Activated CD4-positive, alpha-beta T cell treated with anti-CD3 and anti-CD28 coated beads for 24 hours (primary cell): ENCODE measurements at places on chromosomes 7 and 10.

GRCh38 chr7:134752006-134752760 is 27.3 kb upstream of the CALD1 start:
- DNase-seq: no peak

DNA sequence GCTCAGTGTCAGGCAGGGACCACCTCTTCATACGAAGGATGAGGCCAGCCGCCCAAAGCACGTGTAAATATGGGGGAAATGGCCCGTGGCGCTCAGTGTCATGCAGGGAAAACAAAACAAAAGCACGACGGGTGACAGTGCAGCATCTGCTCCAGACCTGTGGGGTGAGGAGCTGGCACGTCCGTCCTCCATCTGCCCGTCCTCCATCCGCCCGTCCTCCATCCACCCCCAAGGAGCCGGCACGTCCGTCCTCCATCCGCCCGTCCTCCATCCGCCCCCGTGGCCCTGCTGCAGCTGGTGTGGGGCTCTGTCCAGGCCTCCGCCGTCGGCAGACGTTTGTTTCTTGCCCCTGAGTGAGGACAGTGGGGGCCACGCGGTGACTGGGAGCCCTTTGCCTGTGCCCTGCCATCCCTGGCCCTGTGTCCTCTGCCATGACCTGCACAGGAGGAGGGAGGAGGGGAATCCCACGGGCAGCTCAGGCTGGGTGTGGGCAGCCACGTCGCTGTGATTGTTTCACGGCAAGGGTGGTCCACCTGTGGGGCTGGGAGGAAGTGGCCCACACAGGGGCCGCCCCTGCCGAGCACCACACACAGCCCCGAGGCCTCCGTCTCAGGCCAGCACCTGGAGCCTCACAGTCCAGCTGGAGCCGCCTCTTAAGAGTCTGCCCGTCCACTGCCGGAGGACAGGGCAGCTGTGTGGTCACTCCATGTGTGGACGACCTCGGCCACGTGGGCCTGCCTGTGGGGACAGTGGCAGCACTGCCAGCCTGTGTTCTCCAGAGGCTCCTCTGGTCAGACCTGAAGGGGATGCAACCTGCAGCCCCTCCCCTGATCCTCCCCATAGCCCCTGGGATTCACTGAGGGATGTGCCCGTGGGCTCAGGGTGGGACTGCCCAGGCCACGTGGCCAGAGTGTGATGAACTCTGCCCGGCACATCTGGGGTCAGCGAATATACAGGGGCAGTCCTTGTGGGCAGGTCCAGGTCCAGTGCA is 38.2 kb upstream of the DPYSL4 start:
- DNase-seq: no peak

DNA sequence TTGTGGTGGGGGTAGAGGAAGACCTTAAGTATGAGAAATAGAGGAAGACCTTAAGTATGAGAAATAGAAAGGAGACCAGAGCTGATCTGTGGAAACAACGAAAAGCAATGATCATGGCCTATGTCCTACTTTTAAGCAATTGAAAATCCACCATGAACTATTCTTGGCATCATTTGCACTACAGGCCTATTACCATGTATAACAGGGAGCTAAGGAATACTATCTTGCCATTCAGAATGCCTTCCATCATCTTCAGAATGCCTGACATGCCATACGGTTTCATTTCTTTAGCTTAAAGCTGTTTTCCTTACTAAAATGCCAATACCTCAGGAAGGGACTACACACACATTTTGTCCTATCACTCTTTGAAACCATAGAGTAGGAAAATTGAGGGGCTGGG is 127.0 kb downstream of the CALCR start:
- DNase-seq: no peak

- DNase-seq: no peak
Measured at GRCh38 chr7:19508124-19508523, 200.7 kb downstream of the POLR1F start.

- DNase-seq: no peak
Measured at GRCh38 chr10:72248468-72249151, 25.1 kb upstream of the DDIT4 start.

GRCh38 chr10:31087851-31088250 is 56.2 kb upstream of the ZNF438 start:
- DNase-seq: no peak

GRCh38 chr7:116177009-116177408 is 33.3 kb upstream of the TES start:
- no peak for DNase-seq

- DNase-seq: no peak
Measured at GRCh38 chr10:121087129-121087528, 236.0 kb downstream of the WDR11 start.

GRCh38 chr10:79295563-79295962 is 51.7 kb upstream of the PPIF start:
- no peak for DNase-seq
